ENCODE measurements at places on chromosomes 16 and 17. TPM values are rescaled to one million over a fixed set of nuclear protein-coding genes. Genes with fewer than 3 reads are reported as not detected.

DNA sequence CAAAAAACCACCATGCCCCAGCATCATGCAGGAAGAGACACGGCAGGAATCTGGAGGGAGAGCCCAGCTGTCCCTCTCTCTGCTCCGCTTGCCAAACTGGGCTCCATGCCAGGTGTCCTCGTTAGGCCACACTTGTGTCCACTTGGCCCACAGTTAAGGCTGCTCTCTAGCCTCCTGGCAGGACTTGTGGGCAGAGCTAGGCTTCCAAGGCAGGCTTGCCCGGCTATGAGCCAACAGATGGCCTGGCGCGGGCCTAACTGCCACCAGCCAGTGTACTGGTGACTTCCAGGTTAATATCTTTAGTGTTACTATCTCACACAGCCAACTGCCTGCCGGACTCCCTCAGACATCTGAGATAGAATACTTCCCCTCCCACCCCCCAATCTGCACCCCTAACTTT, 10.6 kb downstream of the ATP6V0D1 start:
- no peak for DNase-seq

GRCh38 chr16:1297018-1297696, 12.3 kb upstream of the UBE2I start:
- peak; percentile 16 for DNase-seq

GRCh38 chr16:88855176-88855575, 1.6 kb downstream of the GALNS start:
- no peak for DNase-seq

GRCh38 chr17:79992649-79993389, 42.9 kb downstream of the TBC1D16 start:
- no peak for DNase-seq

Gene SAP30BP
- total RNA-seq: 143 TPM

Data from endothelial cell of umbilical vein (primary cell).